ENCODE measurements at places on chromosomes 1 and 21.

DNA sequence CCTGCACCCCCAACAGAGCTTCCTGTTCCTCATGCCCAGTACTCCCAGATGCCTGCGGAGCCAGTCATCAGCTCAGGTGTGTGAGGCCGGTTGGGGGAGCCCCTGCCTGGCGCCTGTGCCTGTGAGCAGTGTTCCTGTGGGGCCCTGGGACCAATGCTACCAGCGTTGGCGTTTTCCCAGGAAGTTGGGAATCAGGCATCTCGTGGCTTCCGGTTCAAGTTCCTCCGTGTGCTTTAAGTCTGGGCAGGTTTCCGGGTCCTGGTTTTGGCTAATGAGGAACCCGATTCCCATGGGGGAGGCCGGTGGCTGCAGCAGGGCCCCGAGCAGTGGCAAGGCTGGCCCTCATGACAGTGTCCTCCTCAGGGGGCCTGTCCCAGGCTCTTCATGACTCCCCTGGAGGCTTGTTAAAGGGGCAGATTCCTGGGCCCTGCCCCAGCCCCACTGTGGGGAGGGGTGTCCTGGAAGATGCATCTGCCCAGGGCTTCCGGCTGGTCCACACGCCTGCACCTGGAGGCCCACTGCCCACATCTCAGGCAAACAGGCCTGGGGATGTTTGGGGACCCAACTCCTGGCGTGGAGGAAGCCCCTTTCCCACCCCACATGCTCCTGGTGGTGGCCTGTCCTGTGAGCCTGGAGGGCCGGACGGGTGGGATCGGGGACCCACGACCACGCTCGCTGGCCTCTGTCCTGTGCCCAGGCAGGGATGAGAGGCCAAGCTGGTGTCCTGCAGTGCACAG is 26.2 kb downstream of the TP73 start:
- no peak for DNase-seq

- no peak for DNase-seq
Measured at GRCh38 chr1:231161667-231162296, at the start of gene TRIM67. Gene TRIM67, plus strand, starts transcription at chr1:231162058. Its CDS starts 912 bp downstream, at chr1:231162970.

GRCh38 chr1:113199760-113200455 is 126.9 kb downstream of the LRIG2 start:
- DNase-seq: no peak

GRCh38 chr1:76086597-76086996 is 12.1 kb downstream of the ST6GALNAC3 start:
- no peak for DNase-seq

- no peak for DNase-seq
Measured at GRCh38 chr1:182968151-182968741, 15.3 kb upstream of the SHCBP1L start.

DNA sequence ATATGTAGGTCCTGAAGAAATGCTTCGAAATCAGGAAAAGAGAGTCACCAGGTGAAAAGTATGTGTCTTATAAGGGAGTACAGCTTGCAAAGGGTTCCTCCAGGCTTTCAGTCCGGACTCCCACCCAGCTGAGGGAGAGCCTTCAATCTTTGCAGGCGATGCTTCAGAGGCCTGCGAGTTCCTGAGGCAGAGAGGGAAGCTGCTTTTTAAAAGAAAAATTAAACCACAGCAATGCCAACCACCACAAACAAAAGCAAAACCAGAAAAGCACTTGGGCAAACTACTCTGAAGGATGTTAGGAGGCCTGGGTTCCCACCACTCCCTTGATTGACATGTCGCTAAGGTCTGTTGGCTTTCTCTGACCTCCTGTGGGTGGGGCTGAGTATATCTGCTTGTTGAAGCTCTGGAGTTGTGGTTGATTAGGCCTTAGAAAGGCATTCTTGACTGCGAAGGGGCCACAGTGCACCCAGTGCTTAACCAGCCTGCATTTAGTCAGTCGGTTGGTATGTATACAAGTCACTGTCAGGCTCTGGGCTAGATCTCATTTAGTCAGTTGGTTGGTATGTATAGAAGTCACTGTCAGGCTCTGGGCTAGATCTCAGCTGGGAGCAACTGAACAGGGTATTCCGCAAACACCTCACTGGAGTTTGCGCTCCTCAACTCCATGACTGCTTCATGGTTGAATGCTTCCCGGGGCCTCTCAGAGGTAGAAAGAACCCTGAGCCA is 1.2 kb downstream of the NIPAL3 start:
- peak; percentile 53 for DNase-seq

- no peak for DNase-seq
Measured at GRCh38 chr1:104574620-104575019, 824.9 kb downstream of the AMY1C start.

DNA sequence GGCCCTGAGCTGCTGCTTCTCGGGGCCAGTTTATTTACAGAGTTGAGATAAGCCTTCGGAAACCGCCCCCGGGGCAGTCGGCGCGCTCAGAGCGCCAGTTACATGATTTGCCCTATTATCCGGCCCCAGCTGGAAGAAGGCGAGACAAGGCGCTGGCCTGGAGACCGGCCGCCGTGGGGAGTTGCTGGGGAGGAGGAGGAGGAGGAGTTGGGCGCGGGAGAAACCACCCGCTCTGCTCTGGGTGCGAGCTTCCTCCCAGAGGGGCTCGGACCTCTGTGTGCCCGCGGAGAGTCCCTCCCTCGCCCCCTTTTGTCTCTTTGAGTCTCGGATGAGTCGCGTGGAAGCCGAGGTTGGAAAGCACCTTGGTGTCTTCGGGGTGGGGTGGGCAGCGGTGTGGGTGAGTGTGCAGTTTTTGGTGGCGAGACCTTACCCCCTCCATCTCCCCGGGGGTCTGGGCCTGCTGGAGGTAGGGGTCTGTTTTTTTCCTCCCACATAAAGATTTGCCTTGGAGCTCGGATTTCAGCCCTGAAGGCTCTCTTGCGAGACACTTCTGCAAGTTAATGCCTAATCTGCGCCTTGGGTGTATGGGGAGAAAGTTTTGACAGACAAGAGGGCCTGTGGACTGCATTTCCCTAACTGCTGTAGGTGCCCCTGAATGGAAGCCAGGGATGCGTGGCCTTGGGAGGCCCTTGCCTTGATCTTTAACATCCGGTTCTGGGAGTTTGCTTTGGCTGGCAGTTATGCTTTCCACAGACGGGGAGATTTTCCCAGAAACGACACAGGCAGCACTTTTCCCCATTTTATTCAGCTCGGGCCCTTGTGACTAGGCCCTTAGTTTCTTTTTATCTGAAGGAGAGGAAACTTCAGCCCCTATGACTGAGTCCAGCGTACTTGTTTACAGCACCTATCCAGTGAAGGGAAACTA is 80.0 kb downstream of the NDUFS5 start:
- DNase-seq: peak; percentile 37

- no peak for DNase-seq
Measured at GRCh38 chr1:218591966-218592365, 246.8 kb downstream of the TGFB2 start.

GRCh38 chr1:18597160-18598042 is 33.2 kb upstream of the PAX7 start:
- DNase-seq: peak; percentile 49

- no peak for DNase-seq
Measured at GRCh38 chr1:92343061-92343460, 44.2 kb downstream of the RPAP2 start.

DNA sequence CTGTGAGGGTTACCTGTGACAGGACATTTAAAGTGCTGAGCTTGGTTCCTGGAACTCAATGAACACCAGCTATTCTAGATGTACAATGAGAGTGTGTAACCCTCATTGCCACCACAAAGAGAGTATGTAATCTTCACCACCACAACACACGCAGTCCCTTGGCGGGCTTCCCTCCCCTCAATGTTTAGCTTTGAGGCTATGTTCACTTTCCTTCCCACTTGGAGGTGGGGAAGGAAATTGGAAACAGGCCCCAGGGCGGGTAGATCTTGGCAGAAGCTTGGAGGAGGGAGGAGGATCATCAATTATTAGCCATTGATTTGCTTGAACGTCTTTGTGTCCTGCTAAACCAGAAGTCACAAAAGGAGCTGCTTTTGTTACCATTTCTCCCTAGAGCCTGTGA is 8.3 kb upstream of the COL16A1 start:
- no peak for DNase-seq

DNA sequence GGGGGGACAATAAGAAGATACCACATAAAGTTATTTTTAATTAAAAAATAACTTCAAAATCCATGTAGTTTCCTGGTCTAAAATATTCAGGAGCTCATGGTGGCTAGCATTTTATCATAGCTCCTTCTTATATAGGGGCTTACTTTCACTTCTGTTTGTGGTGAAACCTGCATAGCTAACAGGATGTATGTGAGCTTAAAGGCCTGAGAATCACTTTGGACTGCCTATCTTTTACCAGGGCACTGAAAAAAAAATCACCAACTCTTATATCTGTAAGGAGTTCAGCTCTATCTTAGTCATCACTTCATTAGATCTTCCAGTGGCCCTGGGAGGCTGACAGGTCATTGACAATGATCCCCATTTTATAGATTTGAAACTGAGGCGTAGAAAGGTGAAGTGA is 21.3 kb downstream of the UROD start:
- no peak for DNase-seq

DNA sequence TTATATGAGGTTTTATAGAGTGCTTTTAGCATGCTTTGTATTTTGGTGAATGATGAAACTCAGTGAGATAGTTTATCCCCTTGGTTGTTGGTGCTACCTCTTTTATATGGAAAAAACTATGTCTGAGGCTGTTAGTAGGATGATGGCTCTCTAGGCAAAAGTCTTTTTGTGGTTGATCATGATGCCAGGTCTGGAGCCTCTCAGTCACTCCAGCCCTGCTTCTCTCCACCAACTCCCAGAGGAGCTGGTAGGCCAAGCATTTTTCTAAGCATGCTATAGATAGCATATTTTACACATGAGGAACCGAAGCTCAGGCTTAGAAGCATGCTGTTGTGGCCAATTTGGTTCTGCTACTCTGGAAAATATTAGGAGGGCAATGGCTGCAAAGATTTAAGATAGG is 82.2 kb downstream of the FMN2 start:
- DNase-seq: no peak

- no peak for DNase-seq
Measured at GRCh38 chr1:79262745-79263258, 256.3 kb upstream of the ADGRL4 start.

GRCh38 chr1:243713470-243714186 is 136.4 kb downstream of the AKT3 start:
- no peak for DNase-seq

DNA sequence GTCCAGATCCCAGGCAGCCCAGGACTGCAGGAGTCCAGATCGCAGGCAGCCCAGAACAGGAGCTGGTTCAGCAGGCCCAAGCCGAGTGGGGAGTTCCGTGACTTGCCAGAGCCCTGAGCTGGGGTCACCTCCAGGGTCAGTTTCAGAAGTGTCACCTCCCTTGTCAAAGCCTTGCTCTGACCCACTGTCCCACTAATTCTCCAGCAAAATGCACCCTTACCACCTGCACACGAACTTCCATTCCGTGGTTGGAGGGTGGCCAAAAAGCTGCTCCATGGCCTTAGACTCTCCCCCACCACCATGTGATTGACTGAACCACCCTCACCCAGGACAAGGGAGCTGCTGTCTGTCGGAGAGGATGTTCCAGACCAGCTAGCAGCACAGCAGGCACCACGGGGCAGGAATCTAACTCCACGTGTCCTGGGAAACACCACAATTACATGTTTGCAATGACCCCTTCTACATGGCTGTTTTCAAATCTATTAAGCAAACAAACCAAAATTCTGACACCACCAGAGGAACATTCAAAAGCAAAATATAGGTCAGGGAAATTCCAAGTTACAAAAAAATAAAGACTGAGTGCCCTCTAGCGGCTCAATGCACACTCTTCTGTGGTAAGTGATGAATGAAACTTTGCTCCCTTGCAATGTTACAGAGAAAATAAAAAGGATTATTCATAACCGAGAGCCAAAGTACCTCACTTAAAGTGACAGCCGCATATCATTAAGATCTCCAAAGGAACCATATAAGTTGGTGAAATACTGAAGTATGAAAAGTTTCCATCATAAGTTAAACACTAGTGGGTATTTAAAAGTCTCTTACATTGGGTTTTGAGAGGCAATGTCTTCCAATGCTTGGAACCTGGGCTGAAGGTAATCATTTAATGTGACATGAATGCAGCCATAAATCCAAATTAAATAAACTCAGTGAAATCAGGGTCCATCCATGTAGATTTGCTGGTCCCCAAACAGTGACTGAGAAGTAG is 76.3 kb downstream of the NPHP4 start:
- DNase-seq: no peak

GRCh38 chr21:46325073-46325912 is 1.3 kb downstream of the PCNT start:
- DNase-seq: peak; percentile 49

GRCh38 chr1:218874313-218874712 is 299.4 kb upstream of the LYPLAL1 start:
- DNase-seq: no peak

DNA sequence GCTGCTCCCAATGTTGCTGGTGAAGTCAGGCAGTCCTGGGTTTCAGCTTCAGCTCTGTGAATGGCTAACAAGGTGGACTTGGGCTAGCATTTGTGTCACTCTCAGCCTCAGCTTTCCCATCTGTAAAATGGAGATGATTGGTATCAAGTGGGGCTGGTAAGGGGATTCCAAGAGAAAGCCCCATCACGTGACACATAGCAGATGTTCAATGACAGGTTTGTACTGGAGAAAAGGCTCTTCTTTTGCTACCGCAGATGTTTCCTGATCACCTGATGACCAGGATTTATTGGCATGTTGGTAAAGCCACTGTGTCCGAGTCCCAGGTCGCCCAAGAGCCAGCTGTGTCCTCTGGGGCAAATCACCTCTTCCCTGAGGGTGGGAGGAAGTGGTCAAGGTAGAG is 335.0 kb downstream of the MATN1 start:
- DNase-seq: no peak

GRCh38 chr1:27931184-27931583 is 3.6 kb upstream of the SMPDL3B start:
- DNase-seq: no peak

DNA sequence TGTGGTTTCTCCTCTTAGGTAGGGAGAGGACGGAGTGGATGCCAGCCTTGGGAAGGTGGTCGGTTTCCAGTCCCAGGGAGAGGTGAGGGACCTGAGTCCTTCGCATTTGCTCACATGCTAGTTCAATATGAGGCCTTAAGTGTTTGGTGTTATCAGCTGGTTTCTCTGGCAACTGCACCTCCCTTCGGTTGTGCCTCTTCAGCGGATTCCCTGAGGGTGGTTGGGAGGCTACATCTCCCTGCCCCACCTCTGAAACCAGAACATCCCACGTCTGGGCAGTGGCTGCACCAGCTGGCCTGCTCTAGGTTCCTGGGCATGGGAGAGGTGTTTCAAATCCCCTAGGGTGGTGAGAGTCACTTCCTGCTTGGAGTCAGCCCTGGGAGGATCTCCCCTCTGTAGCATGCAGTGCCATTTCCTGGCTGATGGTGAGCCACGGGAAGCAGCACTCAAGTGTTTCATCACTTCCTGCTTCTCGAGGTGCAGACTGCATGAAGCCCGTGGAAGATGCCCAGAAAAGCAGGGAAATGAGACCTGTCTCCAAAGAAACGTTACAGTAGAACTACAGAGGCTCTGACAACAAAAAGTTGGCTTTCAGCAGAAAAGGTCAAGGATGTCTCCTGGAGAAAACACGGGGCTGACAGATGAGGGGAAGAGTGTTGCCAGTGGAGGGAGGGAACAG is 4.5 kb downstream of the TMEM125 start:
- DNase-seq: peak; percentile 24
